ENCODE measurements at places on chromosomes 4 and X.

GRCh38 chr4:28621591-28621990 lies 1761.0 kb downstream of the STIM2 start:
- no peak for DNase-seq

DNA sequence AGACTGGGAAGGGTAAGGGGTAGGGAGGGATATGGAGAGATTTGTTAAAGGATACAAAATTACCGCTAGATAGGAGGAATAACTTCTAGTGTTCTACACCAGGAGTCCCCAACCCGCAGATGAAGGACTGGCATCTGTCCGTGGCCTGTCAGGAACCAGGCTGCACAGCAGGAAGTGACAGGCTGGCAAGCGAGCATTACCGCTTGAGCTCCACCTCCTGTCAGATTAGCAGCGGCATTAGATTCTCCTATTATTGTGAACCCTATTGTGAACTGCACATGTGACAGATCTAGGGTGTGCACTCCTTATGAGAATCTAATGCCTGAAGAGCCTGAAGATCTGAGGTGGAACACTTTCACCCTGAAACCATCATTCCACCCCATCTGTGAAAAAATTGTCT lies 27.9 kb upstream of the BBS7 start:
- no peak for DNase-seq

DNA sequence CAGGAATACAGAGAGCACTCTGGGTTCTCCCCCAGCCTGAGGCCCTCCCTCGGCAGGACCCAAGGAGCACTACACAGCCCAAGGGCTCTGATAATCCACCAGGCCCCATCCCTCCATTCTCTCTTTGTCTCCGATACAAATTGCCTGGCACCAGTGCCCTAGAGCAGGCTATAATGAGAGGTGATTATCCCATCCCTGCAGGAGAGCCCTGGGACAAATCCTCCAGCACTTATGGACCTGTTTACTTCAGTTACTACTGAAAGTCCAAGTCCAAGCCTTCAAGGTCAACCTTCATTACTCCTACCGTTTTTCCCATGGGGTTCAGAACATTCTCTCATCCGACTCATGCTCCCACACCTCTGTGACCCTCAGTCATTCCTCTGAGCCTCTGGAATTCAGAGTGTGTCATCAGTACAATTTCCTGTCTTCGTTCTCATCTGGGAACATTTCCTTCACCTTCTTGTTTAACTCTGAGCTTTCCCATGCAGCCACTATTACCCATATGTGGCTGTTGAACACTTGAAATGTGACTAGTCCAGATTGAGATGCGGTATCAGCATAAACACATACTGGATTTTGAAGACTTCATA lies 299.0 kb downstream of the RAPGEF2 start:
- peak; percentile 25 for DNase-seq

GRCh38 chr4:87881115-87881514 lies 48.3 kb downstream of the MEPE start:
- DNase-seq = no peak

- no peak for DNase-seq
Measured at GRCh38 chr4:124873361-124874171, 161.0 kb upstream of the ANKRD50 start.

- no peak for DNase-seq
Measured at GRCh38 chr4:144090744-144091143, 49.8 kb downstream of the GYPA start.

DNA sequence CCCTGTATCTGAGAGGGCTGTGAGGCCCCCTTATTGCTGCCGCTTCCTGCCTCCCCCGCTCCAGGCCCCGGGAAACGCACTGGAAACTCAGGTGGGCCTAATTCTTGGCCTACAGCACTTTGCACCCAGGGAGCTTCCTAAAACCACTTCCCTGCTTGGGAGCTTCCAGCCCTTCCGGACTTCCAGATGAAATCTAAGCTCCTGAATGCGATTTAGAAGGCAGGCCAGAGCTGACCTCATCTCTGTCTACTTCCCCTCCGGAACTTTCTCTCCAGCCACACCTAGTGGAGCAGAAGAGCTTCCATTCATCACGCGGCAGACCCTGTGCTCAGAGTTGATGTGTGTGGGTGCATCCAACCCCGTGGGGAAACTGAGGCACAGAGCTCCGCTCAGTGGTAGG lies 84.2 kb downstream of the SORCS2 start:
- DNase-seq = no peak

GRCh38 chr4:2725380-2725779 lies 30.8 kb downstream of the TNIP2 start:
- no peak for DNase-seq

DNA sequence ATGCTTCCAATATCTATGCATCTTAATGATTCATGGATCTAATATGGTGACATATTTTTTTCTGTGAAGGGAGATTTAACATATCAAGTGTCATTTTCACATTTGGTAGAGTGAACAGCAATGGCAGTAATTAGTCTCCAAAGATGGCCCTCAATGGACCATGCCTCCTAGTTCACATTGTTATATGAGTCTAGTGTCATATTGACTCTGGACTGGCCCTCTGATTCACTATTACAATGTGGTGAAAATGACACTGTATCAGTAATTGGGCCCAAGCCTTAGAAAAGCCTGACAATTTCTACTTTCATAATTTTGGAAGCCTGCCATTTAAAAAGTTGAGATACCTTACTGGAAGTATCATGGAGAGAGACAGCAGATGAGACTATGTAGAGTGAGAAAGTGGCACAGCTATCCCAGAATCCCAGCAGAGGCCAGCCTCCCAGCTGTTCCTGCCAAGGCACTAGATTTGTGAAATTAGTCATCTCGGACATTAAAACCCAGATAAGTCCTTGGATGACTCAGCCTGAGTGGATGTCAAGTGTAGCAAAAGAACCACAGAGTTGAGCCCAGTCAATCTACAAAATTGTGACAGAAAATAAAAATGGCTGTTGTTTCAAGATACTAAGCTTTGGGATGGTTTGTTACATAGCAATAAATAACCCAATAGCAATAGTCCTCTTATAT lies 68.4 kb downstream of the ARHGEF38 start:
- no peak for DNase-seq

- peak; percentile 30 for DNase-seq
Measured at GRCh38 chr4:723751-724530, 18.3 kb downstream of the PCGF3 start.
